MG63 (cell line): ENCODE measurements at places on chromosomes 12 and 14.

DNA sequence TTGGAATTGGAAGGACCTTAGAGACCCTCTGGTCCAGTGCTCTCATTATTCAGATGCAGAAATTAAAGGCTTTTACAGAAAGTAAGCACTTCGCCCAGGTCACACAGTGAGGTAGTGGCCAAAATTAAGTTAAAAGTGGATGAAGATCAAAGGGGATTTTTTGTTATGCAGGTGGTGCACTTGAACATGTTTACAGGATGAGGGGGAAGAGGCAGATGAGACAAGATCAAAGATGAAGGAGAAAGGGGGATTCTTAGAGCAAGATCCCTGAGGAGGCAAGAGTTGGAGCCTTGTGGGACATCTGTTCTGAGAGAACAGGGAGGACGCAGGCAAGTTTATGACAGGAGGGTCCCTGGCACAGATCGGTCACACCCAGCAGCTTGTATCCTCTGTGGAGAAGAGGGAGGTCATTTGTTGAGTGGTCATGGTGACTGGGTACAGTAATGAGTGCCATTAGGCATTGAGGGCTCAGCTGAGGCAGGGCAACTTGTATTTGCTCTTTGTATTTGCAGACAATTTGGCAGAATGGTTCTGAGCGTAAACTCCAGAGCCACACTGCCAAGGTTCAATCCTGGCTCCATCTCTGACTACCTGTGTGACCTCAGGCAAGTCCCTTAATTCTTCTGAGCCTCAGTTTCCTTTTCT lies 84.0 kb downstream of the BORCS5 start:
- no peak for DNase-seq

- DNase-seq: no peak
These were observed 108.6 kb downstream of the FOXN3 start for GRCh38 chr14:89308232-89308959.

DNA sequence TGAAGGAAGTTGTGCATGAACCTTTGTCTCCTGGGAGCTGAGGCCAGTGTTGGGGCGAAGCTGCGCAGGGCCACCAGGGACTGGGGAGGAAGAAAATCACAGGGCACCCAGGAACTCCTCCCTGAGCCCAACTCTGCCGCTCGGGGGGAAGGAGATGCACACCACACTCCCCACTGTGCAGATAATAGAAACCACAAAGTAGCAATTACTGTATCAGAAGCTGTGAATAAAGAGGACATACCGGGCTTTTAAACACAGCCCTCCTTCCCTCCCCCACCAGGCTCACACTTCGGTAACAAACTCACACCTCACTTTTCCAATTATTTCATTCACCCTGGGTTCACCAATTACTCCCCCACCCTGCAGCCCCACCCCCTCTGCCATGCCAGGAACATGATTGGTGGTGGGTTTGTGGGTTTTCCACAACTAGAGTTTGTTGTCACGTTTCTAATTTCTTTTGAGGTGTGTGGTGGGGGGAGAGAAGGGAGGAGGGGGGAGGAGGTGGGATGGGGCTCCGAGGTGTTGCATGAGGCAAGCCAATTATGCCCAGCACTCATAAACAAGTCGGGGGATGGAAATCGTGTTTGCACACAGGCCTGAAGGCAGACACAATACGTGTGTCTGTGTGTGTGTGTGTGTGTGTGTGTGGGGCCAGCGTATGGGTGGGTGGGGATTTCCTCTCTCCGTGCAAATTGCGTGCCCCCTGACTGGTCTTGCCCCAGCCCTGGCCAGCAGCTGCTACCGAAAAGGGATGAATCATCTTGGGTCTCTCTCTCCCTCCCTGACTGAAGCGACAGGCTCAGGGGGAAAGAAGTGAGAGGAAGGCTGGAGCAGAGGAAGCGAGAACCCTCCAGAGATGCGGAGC lies 103.3 kb downstream of the RBM19 start:
- peak; percentile 43 for DNase-seq

GRCh38 chr14:61836807-61837206 lies 74.6 kb downstream of the SNAPC1 start:
- no peak for DNase-seq

- no peak for DNase-seq
These were observed 92.7 kb downstream of the AKAP6 start for GRCh38 chr14:32421781-32422180.

GRCh38 chr14:103775506-103775905 lies 59.9 kb downstream of the ZFYVE21 start:
- no peak for DNase-seq

DNA sequence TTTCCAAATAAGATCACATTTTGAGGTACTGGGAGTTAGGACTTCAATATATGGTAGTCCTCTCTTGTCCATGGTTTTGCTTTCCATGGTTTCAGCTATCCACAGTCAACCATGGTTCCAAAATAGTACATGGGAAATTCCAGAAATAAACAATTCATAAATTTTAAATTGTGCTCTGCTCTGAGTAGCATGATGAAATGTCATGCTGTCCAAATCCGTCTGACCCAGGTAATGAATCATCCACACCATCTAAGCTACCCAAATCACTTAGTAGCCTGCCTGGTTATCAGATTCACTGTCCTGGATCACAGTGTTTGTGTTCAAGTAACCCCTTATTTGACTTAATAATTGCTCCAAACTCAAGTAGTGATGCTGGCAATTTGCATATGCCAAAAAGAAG lies 197.9 kb downstream of the TMTC3 start:
- no peak for DNase-seq

DNA sequence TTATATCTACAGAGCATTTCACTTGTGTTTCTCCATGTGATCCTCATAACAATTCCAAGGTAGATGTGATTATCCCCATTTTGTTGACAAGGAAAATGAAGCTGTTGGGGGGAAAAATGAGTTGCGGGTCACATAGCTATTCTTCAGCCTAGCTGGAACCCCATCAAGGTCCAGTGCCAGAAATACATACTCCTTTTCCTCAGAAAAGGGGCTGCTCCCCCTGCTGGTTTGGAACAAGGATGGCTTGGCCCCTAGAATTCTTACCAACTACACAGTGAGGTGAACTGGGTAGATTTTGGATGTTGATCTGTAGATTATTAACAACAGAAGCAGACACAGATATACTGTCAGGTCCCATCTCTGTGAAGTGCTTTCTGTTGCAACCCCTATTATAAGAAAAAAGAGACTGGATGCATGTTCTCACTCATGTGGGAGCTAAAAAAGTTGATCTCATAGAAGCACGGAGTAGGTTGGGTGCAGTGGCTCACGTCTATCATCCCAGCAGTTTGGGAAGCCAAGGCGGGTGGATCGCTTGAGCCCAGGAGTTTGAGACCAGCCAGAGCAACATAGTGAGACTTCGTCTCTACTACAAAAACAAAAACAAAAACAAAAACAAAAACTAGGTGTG lies 8.9 kb downstream of the IKZF4 start:
- DNase-seq: peak; percentile 43

DNA sequence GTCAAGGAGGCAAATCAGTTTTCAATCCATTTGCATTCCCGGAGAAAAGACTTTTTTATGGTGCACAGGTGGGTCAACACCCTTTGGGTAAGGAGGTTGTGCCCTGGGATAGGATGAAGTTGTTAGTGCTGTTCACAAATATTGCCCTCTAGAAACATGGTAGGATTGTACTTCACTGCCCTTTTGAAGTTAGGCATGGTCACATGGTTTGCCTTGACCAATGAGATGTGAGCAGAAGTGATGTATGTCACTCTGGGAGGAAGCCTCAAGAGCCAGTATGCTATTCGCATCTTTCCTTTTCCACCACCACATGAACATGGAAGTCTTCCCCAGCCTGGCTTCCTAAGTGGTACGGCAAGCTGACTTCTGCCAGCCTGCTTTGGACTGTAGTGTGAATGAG lies 182.7 kb downstream of the TMX1 start:
- DNase-seq: no peak

- DNase-seq: no peak
These were observed 36.6 kb downstream of the NOC4L start for GRCh38 chr12:132180648-132181546.

DNA sequence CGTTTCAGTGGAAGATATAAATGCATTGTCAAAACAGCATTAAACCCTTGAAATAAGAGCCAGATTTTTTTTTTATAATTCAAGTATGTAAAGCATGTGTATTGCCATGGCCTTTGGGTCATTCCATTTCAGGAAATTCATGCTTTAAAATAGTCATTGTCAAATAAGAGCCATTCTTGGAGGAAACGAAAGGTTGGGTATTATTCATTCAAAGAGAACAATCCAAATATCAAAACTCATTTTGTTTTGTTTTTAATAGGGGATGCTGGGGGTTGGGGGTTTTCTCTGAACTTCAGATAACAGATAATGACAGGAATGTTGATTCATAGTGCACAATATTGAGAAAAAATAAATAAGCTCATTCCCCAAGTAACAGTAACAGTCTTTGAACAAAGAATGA lies 174.4 kb upstream of the NUDT4 start:
- DNase-seq: no peak

DNA sequence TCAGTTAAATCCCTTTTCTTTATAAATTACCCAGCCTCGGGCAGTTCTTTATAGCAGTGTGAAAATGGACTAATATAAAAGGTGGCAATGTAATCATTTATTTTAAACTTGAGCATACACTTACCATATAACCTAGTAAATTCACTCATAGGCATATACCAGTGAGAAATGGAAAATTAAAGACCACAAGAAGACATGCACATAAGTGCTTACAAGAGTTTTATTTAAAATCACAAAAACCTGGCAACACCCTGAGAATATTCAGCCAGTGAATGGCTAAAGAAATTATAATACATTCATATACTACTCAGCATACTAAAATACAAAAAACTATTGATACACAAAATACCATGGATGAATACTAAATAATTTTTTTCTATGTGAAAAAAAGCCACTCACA lies 1017.5 kb upstream of the TMEM132C start:
- no peak for DNase-seq

DNA sequence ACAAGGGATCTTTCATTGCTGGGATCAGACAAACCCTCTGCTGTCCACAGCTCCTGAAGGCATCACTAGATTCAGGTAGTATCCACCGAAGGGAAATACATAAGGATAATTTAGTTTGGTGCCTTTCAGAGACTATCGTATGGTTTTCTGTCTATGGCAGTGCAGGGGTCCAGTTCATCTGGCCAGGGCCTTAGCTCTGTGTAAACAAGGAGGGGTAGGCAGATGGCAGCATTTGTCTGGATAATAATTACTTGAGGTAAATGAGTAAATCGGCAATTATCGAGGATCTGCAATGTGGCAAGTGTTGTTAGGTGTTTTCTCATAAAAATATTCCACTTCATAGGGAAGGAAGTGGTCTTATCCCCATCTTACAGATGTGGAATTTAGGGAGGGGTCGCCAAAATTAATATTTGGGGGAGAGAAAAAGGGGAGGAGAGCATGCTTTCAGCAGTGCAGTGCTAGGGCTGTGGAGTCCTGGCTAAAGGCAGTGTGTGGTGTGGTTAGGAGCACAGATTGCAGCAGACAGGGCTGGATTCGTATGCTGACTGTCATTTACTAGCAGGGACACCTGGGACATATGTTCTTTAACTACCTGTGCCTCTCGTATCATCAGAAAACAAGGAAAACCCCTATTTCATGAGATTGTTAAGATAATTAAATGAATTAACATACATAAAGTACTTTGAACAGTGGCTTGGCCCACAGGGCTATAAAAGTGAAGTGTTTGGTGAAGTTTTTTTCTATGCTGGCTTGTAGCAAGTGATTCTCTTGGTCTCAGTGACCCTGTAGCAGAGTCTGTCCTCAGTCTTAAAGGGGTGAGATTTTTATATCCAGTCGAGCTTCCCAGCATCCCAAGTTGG lies 27.1 kb downstream of the RASSF8 start:
- no peak for DNase-seq

GRCh38 chr12:115659422-115659821 lies 618.1 kb downstream of the MED13L start:
- no peak for DNase-seq

GRCh38 chr12:96766232-96766631 lies 140.8 kb upstream of the NEDD1 start:
- no peak for DNase-seq

GRCh38 chr14:36214476-36215216 lies 38.1 kb upstream of the PTCSC3 start:
- peak; percentile 3 for DNase-seq

DNA sequence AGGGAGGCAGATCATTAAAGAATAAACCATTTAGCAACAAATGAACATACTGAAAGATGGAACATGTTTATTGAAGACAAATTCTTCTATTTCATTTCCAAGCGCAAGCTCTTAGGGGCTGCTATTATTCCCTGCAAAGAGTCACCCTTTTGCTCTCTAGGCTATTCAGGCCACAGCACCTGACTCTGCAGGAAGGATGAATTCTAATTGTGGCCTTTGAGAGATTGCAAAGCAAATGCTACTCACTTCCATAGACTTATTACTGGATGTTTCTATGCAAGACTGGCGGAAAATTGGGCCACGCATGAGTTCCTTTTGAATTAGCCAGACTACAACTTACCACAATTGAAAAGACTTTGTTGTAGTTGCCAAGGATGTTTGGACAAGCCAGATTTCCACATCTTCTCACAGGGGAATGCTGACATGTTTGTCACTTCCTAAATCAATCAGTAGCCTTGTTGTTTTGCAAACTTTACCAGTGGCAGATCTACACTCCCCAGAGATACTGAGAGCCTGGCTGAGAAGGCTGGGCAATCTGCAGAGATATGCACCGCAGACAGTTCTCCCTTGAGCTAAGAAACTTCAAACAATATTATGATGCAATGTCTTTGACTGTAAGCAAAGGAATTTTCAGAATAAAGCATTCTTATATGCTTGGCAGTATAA lies 334.3 kb upstream of the SYT1 start:
- DNase-seq: no peak

GRCh38 chr12:106594447-106594846 lies 11.6 kb downstream of the RFX4 start:
- DNase-seq: no peak

- no peak for DNase-seq
These were observed 105.7 kb downstream of the ZC3H14 start for GRCh38 chr14:88668448-88669116.

DNA sequence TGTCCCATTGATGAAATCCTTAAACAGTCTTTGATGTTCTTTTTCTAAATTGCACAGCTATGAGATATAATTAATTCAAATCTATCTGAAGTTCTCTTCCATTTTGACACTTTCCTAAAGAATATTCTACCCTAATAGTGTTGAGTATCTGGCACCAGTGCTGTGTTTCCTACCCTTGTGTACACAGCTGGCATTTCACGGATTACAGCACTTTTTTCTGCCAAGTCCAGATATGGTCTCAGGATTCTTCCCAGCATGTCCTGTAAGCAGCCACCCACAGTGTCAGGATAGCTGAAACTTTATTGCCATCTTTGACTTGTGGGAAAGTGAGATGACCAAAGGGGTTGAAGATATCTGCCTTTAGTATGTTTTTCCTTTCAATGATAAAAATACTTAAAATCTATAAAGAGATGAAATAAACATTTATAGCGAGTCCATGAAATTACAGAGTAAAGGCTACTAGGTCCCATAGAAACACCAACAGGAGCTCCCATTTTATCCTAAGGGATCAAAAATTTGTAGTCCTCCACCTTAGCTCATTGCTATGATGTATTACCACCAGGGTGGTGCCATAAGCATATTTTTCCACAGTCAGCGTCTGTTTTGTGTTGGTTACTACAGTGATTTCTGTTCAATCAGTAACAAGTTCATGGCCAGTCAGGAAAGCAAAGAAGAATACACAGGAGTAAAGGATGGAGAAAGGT lies 96.7 kb downstream of the TRHDE start:
- no peak for DNase-seq

- DNase-seq: no peak
These were observed 154.4 kb downstream of the LRIG3 start for GRCh38 chr12:58765653-58766512.
